Activated T-helper 1 cell treated with anti-CD3 and anti-CD28 coated beads, Interleukin-2, amount 50 U/mL, for 16 hours (primary cell): ENCODE measurements at places on chromosomes 3 and 15.

- DNase-seq: no peak
These were observed 28.3 kb downstream of the LRIG1 start for GRCh38 chr3:66472313-66473134.

DNA sequence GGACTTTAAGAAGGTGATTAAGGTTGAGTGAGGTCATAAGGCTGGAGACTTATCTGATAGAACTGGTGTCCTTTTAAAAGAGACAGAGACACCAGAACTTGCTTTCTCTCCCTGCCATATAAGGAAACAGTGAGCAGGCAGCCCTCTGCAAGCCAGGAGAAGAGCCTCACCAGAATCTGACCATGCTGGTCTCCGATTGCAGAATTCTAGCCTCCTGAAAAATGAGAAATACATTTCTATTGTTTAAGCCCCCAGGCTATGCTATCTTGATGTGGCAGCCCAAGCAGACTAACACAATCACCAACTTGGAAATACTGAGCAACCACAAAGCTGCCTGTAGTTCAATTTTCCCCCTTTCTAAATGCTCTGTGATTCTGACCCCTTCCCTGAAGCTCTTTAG lies 161.4 kb upstream of the RARB start:
- DNase-seq: no peak

DNA sequence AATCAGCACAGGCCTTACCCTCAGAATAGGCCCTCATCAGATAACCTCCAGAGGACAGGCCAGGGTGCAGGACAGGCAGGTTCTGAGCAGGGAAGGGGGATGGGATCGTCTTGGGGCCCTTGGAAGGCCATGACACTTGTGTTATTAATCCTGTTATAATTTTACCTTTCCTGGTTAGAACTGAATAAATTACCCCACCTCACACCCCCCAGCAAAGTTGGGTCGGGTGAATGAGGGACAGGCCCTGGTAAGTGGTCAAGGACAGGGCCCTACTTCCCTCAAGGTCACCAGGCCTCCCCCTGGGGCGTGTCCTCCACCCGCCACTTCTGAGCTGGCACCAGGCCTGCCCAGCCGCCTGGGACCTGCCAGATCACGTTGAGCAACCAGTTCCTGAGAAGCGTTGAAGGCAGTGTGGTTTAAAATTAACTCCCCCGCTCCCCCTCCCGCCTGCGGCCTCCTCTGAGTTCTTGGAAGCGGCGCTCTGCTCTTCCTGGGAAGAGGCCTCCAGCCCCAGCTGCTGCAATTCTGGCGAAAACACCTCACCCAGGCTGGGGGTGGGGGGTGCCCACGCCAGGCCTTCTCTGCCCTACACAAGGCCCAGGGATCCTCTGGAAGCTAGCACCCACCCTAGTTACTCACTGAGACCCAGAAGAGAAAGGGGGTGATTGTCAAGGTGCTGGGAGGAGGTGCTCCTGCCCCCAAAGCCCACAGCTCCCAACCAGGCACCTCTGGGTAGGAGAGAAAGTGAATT lies 10.6 kb downstream of the CISH start:
- peak; percentile 43 for DNase-seq

DNA sequence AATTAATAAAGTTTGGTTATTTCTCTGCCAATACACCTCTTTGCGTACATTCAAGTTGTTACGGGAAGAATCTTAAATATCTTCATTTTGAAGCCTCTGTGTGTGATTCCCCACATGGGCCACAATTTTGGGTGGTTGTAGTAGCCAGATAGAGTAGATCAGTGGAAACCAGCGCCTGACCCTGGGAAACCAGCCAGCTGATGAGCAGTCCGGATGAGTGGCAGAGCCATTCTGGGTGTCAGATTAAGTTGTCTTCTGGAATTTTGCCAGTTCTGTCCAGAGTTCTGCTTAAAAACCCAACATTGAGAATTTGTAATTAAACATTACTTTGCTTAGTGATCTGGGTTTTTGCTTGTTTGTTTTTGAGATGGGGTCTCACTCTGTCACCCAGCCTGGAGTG lies 49.7 kb downstream of the MRPS25 start:
- DNase-seq: no peak

DNA sequence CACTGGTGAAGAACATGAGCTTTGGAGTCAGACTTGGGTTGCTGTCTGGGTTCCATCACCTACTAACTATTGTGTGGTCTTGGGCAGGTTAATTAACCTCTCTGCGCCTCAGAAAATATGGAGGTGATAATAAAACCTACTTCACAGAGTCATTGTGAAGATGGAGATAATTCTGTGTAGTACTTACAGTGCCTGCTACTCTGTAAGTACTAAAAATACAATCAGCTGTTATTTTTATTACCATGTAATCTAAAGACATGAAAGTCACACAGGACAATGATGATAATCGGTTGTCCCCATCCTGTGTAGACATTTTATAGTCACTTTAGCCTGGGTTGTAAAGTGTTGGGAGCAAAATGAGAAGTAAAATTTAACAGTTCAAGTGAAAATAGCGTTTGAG lies 334.1 kb downstream of the THSD4 start:
- no peak for DNase-seq

DNA sequence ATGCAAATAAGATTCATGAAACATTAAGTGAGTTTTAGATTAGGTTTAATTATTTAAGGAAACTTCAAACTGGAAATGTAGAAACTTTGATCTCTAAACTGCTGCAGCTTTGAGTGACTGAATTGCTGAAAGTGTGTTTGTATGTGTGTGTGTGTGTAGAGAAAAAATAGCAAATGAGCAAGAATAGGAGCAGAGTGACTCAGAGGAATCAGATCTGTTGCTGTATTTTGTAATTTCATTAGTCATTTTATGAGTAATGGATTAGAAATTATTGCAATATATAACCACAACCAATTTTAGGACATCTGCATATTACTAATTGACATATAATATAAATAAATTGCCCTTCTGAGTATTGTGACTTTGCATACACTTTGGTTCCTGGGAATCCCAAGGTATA lies 52.8 kb upstream of the SLC9A9 start:
- DNase-seq: no peak

- DNase-seq: no peak
These were observed 1.2 kb downstream of the NR2C2 start for GRCh38 chr3:14948609-14949038.

DNA sequence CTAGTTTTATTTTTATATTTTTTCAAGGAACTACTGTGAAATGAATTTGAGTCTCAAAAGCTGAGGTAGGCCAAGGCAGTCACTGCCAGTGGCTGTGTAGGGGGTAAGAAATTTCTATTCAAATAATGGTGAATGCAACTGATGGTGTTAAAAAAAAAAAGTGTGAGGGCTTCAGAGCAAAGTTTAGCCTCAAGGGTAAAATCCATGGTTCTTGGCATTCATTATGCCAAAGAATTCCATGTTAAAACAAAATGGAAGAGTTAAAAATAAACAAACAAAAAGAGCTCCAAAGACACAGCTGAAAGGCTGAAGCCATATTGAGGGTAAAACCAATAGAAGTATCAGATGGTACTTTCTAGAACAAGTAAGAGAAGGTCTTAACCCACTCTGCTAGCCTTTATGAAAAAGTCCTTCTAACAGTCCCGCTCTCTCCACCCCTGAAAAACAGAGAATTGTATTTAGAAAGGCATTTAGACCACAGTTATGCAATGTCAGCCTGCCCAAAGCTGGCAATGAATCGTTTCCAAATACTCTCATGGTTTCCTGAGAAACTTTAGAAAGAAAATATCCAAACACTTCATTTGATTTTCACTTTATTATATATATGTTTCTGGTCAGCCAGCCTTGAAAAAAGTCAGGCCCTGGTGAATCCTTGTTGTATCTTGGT lies 158.4 kb upstream of the GMNC start:
- DNase-seq: no peak
